ENCODE measurements at places on chromosomes 6 and 20.

GRCh38 chr6:28586324-28586723 lies 60.6 kb downstream of the GPX5 start:
- no peak for DNase-seq

GRCh38 chr6:19697744-19698290 lies 139.4 kb upstream of the ID4 start:
- no peak for DNase-seq

DNA sequence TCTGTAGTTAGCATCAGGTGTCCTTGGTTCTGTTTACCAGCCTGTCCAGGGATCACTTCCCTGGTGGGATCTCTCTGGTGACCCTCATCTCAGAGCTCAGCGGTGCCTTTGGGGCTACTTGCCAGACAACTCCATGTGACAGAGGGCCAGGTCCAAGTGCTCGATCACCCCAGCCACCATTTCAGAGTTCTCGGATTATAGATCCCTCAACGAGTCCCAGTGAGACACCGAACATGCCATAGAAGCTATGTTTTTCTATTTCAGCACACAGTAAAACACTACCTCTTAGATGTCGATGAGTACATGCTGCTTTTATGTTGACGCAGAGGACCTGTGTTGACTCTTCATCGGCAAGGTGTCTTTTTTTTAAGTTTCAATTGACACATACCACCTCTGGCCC lies 170.1 kb upstream of the AKAP12 start:
- DNase-seq: no peak

GRCh38 chr6:70280400-70280853 lies 22.5 kb downstream of the COL9A1 start:
- DNase-seq: no peak

- no peak for DNase-seq
Measured at GRCh38 chr6:7087066-7087465, 20.7 kb upstream of the RREB1 start.

- DNase-seq: no peak
Measured at GRCh38 chr20:6637160-6637579, 130.3 kb upstream of the BMP2 start.

DNA sequence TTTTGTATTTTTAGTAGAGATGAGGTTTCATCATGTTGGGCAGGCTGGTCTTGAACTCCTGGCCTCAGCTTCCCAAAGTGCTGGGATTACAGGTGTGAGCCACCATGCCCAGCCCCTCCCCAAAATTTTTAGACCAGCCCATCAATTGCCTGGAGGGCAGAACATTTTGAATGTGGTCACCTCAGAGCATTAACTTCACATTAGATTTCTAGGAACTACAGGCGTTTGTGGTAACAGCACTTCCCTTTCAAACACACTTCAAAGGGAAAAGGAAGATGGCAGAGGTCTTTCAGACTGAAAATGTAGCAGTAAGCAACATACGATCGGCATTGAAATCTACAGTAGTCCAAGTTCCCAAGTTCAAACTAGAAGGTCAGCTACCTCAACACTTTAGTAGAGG lies 12.3 kb upstream of the SLA2 start:
- DNase-seq: no peak

DNA sequence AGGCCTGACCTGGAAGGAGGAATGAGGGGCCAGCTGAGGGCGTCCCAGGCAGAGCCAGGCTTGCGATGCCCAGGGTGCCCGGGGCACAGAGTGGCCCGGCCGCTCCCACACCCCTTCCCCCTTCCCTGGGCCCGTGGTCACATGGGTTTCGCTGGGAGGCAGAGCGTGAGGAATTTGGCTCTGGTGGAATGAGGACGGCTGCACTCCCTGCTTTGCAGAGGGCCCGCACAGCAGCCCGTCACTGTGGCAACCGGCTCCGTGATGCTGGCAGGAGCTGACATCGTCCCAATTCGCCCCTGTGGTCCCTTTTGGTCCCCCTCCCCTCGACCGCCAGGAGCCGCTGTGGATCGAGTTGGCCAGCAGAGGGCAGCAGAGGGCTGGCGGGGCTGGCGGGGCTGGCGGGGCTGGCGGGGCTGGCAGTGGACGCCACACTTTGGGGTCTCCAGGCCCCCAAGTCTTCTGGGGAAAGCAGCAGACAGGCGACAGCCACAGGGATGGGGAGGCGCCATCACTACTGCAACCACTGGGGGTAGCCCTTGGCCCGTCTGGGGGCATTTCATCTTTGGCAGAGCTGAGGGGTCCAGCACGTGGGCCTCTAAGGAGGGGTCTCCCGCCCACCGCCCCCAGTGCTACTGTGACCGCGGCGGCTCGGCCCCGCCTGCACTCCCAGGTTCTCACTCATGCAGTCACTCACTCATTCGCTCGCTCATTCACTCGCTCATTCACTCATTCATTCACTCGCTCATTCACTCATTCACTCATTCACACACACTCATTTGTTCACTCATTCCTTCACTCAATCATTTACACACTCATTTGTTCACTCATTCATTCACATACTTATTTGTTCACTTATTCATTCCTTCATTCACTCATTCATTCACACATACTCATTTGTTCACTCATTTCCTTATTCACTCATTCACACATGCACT lies 49.7 kb upstream of the BHLHE23 start:
- peak; percentile 53 for DNase-seq
